Epithelial cell of alveolus of lung (primary cell): ENCODE measurements at places on chromosomes 7 and 10. TPM values are rescaled to one million over a fixed set of nuclear protein-coding genes. Genes with fewer than 3 reads are reported as not detected.

The PARD3 gene
- total RNA-seq: 25.7 and 34.7 TPM in 2 replicates

The OPN1SW gene
- not detected in 2 replicates for total RNA-seq

The TWNK gene
- total RNA-seq: 8.4 and 12.4 TPM in 2 replicates

The TCAF2 gene
- total RNA-seq: 1.7 and 7.6 TPM in 2 replicates

The CPSF4 gene
- total RNA-seq: 22.5 and 36.2 TPM in 2 replicates

The TBRG4 gene
- total RNA-seq: 49.7 and 77.4 TPM in 2 replicates

The SH2D4B gene
- total RNA-seq: 0.13 TPM in 1 of 2 replicates, not detected in the other

The PKD1L1 gene
- total RNA-seq: under 0.01 TPM in 1 of 2 replicates, not detected in the other

The C10orf67 gene
- 0.13 TPM in 1 of 2 replicates, not detected in the other for total RNA-seq

The TRIM73 gene
- total RNA-seq: 0.72 and 1.0 TPM in 2 replicates

The SPOCK2 gene
- total RNA-seq: 0.26 and 3.0 TPM in 2 replicates

The KLF14 gene
- total RNA-seq: 0.13 TPM in 1 of 2 replicates, not detected in the other

The UTF1 gene
- total RNA-seq: not detected in 2 replicates

The ZNF853 gene
- 5.8 and 6.5 TPM in 2 replicates for total RNA-seq

The PTPRN2 gene
- 0.78 and 2.7 TPM in 2 replicates for total RNA-seq

The PRKAR2B gene
- 7.9 and 47.7 TPM in 2 replicates for total RNA-seq

The ASB10 gene
- not detected in 2 replicates for total RNA-seq
